Stimulated activated CD8-positive, alpha-beta memory T cell treated with anti-CD3 and anti-CD28 coated beads, Interleukin-2, amount 100 ng/mL, for 1 hour (primary cell): ENCODE measurements at places on chromosomes 16 and 17.

- DNase-seq, result no peak
Observed at GRCh38 chr17:492022-492413, 139.4 kb upstream of the RPH3AL start.

GRCh38 chr16:57988929-57989328 is 11.5 kb downstream of the ZNF319 start:
- DNase-seq, result no peak

DNA sequence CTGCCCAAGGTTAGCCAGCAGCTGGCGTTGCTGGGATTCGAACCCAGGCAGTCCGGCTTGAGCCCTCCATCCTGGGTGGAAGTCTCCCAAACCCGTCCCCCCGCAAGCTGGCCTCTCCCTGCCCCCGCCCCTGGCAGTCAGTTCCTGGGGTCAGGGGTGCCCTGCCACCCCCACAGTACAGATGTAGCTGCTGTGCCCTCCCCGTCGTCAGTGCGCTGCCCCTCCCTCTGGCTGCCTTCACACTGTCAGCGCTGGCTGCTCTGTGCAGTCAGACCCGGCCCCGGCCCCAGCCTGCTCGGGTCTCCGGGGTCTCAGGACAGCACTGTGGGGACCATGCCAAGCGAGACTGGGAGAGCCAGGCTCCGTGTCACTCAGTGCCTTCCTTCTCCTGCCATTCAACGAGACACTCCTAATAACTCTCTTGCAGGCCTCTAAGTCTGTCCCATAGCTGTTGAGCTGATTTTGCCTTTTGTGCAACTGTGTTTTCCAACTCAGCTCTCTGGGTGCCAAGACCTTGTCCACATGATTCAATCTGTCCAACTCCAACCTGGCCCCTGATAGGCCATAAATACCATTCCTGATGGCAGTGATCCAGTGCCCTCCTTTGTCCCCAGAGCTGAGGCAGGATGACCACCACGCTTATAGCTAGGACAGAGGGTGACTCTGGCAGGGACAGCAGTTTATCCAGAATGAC is 55.5 kb upstream of the IL34 start:
- DNase-seq, result no peak

- no peak for DNase-seq
Observed at GRCh38 chr16:15976929-15977637, 27.7 kb downstream of the ABCC1 start.

DNA sequence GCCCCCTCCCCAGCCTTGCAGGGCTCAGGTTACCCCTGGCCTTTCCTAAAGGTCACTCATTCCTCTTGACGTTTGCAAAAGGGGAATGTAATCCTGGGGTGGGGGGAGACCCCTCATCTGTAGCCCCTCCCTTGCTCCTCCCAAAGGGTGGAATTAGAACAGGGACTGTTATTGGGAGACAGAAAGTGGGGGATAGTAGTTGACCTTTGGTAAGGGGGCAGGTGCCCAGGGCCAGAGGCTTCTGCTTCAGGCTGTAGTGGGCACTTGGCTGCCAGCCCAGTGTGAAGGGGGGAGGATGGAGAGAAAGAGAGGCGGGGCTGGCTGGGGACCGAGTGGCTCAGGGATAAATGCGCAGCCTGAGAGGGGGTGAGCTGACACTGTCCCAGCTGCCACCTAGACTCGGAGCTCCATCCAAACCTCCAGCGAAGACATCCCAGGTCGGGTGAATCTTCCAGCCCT is at the start of gene ENO3:
TSS of gene ENO3 (plus strand) at position 374 of the 459 bp plus-strand sequence. CDS start 711 bp downstream, outside the sequence.
- no peak for DNase-seq

- DNase-seq, result peak; percentile 54
Observed at GRCh38 chr17:5031365-5032082, 3.7 kb downstream of the SLC52A1 start.

- no peak for DNase-seq
Observed at GRCh38 chr16:77399066-77399465, 35.8 kb downstream of the ADAMTS18 start.

DNA sequence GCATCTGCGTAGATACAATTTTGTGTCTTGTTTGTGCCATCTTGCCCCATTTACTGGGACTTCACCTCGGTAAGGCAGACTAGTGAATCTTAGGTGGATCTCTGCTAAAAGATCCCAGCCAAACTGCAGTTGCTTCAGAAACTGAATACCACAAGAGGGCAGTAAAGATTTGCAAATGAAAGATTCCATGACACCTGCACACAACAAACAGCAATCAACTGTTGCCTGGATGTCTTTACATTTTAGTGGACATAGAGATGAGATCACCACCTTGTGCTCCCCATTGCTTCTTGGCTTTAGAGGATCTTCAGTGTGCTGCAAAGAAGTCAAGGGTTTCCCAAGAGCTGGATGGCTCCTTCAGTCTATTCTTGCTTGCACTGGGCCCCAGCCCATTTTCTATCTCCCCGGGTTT is 119.2 kb upstream of the CACNG5 start:
- DNase-seq, result no peak

- DNase-seq, result no peak
Observed at GRCh38 chr17:10058921-10059683, 139.3 kb downstream of the GAS7 start.

GRCh38 chr17:17119533-17119932 is 77.3 kb downstream of the MPRIP start:
- peak; percentile 27 for DNase-seq

DNA sequence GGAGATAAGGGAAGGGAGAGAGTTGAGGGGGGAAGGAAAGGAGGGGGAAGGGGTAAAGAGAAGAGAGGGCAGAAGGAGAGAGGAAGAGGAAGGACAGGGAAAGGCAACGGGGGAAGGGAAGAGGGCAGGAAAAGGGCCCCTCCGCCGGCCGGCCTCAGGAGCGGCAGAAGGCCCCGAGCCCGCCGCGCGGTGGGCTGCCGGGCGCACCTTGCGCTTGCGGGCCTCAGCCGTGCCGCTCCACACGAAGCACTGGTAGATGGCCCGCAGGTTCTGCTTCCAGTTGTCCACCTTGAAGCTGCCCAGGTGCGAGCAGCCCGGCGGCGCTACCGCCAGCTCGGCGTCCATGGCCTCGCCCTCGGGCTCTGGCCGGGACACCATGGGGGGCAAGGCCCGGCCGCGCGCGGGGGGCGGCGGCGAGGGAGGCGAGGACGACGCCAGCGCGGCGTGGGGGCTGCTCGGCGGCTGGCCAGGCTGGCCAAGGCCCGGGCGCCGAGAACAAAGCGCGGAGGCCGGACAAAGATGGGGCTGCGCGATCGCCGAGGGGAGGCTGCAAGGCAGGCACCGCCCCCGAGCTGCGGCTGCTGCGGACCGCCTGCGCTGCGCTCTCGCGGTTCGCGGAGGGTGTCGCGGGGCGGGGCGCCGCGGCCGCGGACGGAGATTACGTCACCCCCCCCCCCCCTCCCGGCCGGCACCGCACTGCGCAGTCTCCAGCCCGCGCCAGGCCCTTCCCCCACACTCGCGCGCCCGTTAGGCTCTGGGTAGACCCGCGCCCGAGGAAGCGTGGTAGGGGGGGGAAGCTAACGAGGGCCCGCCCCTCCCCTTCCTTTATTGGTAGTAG is at the start of gene USP22:
TSS of gene USP22 (minus strand) at position 554 of the 838 bp plus-strand sequence. CDS start at position 378, 176 bp downstream.
- DNase-seq, result no peak

DNA sequence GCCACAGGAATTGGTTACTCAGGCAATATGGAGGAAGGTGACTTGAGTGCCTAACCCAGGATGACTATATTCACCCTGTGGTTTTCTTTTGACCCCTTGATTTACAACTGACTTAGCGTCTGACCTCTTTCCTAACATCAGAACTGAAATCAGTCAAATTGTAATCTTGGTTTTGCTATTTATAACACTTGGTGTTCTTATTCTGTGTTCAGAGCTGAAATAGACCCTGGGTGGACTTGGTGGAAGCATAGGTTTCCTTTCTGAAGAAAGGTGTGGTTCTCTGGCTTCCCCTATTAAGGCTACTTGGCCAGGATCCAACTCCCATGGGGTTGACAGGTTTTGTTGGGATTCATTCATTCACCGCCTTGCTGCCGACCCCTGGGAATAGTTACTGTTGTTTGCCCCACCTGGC is 80.8 kb downstream of the CLEC16A start:
- DNase-seq, result no peak

- no peak for DNase-seq
Observed at GRCh38 chr17:34055606-34056005, 199.5 kb upstream of the CCL2 start.

DNA sequence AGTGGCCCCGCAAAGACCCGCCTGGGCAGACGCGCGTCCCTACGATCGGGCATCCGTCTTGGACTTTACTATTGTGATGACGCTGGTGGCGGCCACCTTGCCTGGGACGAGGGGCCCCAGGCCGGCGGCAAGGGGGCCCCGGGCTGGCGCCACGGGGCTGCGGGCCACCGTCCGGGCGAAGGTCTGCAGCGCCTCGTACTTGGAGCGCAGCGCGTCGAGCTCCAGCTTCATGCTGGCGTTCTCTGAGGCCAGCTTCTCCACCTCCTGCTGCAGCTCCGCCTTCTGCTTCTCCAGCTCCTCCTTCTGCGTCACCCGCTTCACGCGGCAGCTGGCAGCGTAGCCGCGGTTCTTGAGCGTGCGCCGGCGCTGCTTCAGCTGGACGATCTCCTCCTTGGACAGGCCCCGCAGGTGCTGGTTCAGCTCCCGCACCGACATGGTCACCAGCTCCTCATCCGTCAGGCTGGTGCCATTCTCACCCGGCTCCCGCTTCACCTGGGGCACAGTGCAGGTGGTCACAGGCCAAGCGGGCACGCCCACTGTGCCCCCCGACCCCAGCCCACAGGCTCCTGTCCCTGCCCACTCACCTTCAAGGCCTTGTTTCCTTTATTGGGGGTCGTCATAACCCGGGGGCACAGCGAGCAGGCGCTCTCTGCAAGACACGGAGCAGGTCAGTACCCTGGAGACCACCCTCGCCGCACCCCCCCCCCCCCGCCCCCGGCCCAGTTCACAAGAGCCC is 4.8 kb upstream of the SIRT7 start:
- no peak for DNase-seq

GRCh38 chr16:15817446-15817845 is 39.4 kb downstream of the MYH11 start:
- no peak for DNase-seq

DNA sequence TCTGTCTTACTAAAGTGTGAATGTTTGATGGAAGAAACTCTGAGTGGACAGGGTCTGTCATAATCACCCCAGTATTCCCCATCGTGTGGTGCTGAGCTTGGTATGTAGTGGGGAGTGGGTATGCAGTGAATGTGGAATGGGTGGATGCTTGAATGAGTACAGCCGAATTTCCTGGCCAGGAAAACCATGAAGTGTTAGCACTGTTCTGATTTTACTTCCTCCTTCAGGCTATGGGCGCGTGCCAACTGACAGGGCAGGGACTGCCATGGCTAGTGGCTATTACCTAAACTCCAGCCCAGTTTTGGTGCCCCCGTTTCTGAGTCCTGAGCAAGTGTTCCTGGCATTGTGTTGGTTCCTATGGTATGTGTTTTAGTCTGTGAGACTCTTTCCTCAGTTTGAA is 48.6 kb downstream of the PRKCA start:
- no peak for DNase-seq

- no peak for DNase-seq
Observed at GRCh38 chr17:50353600-50354195, 7.8 kb downstream of the XYLT2 start.

- DNase-seq, result no peak
Observed at GRCh38 chr16:55567382-55567781, 898 bp downstream of the CAPNS2 start.

DNA sequence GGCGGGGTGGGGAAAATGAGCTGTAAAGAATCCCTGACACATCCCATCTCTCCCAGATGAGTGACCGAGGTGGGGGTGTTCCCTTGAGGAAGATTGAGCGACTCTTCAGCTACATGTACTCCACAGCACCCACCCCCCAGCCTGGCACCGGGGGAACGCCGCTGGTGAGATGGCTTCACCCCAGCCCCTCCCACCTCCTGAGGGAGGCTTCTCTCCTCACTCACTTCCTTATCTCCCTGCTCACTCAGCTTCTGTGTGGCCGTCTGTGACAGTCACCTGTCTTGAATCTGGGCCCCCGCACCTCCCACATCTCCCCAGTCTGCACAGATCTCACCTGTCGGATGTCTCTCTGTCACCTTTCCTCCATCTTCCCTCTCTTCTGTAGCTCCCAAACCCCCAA is 13.4 kb downstream of the PDK2 start:
- no peak for DNase-seq

DNA sequence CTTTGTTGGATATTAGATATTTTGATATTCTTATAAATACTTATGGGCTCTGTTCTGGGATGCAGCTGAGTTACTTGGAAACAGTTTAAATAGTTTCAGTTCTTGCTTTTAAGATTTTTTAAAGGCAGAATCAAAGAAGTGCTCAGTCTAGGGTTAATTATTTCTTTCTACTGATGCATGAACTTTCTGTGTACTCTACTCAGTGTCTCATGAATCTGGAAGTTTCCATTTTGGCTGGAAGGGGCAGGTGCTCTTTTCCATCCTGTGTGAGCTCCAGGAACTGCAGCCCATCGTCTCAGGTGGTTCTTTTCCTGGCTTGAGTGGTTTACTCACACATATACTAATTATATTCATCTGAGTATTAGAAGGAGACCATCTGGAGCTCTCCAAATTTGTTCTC is 61.1 kb upstream of the CPHXL start:
- DNase-seq, result no peak

DNA sequence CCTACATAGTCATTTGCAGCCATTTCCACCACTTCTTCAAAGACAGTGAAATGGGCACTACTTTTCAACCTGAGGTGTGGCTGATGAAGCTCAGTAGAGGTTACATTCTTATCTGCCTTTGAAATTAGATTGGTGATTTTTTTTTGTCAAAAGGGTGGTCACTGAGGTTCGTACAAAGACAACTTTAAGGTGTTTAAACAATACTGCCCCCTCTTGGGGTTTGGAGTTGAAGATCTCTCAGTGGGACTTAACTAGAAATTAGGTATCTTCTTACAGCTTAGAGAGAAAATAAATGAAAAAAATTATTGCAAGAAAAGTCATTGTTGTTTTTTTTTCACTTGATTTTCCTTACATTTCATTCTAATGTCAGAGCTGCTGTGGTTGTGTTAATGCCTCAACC is 713.2 kb downstream of the CDH11 start:
- DNase-seq, result no peak

GRCh38 chr17:82200743-82201497 is 11.7 kb downstream of the CCDC57 start:
- DNase-seq, result peak; percentile 41

DNA sequence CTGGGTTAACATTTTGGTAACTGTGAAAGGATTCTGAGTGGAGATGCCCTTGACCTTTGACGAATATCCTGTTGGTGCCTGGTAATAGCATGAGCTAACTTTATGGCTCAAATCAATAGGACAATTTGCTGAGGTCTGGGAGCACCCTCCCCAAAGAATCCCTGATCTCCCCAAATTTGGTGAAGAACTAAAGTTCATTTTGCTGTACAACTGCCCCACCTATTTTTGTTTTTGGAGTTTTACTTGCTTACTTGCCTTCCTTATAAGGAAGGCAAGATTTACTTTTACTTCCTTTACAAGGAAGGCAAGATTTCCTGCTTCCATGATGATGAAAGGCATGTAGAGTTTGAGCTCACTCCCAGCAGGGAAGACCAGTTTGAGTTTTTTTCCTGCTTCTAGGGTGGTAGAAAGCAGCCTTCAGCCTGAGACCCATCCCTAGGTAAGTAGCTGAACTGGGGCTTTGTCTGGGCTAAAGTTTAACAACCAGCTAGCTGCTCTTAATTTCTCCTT is 2.8 kb downstream of the KRTAP4-9 start:
- DNase-seq, result no peak

GRCh38 chr17:41822216-41823140 is 9.7 kb downstream of the FKBP10 start:
- no peak for DNase-seq
